ENCODE measurements at places on chromosomes 7 and 10.
A peak's percentile ranks its signal among the peaks of the same experiment; 100 is the strongest.

DNA sequence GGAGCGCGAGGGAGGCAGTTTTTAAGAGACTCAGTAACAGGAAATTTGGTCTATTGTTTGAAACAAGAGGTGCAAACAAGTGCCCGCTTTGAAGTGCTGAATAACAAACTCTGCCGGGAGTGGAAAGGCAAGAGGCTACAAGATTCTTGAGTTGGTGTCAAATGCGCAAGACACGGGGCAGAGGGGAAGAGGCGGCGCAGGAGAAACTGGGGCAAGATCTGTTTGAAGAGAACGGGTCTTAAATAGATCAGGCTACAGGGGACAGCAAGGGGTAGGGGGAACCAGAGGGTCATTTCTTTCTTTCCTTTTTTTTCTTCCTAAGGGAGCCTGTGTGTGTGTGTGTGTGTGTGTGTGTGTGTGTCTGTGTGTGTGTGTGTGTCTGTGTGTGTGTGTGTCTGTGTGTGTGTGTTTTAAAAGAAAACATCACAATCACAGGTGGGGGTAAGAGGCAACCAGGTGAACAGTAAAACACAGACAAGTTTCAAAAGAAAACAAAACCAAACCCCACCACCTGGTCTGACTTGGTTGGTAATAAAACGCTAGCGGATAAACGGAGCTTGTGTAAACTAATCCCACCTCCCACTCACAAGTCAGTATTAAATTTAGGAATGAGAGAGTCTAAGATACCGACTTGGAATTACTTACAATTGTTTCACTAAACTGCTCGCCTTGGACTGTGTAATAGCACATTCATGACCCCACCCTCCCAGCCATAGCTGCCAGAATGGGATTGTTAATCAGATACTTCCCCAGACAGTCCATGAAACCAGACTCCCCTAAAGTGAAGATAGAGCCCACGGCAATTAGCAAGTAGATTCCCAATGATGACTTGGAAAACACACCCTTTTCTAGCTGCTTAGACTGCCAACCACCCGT lies 13.1 kb upstream of the CUX1 start:
- peak; percentile 9 for DNase-seq

DNA sequence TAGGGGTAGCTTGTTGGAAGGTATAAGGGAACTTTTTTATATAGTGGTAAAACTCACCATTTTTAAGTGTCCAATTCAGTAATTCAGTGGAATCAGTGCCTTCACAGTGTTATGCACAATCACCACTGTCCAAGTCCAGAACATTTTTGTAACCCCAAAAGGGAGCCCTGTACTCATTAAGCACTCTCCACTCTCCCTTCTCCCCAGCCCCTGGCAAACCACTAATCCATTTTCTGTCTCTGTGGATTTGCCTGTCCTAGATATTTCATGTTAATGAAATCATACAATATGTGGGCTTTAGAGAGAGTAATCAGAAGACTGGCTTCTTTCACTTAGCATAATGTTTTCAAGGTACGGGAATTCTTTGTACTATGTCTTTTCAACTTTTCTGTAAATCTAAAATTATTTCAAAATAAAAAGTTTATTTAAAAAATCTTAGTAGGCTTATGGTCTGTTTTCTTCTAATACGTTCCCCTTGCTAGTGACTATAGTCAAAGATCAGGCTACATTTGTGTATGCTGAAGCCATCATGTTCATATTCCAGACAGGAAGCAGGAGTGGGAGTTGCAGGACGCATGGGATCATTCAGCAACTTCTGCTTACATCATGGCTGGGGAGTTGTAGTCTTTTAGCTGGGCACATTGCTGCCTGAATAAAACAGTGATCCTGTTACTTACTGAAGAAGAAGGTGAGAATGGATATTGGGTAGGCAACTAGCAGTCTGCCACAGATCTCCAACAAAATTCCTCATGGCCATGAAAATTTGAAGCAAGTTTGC lies 35.4 kb upstream of the TAX1BP1 start:
- DNase-seq, result no peak

DNA sequence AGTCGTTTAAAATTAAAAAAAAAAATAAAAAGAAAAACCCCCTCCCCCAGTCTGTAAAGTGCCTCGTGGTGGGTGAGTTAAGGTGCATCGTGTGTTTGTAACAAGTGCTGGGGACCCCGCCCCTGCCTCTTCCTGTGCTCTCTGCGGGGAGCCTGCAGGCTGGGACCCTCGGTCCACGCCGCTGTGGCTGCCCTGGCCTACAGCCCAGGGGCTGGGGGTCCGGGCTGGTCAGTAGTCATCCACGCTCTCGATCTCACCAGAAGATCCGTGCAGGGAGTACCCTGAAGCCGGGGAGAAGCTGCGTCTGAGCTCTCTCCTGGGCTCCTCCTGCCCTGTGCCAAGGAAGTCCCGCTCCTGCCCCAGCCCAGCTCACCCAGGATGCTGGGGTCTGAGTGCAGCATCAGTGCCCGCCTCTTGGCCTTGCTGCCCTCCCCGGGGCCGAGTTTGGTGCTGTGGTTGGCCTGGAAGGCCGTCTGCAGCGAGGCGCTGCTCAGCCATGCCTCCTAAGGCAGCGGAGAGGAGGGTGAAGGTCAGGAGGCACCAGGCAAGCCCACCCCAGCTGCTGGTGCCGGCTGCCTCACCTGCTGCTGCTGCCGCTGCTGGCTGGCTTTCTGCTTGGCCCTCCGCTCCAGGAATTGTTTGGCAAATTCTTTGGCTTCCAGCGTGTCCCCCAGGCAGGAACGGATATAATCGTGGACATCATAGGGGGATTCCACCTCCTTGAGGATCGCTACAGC lies 8.1 kb downstream of the GNB2 start:
- no peak for DNase-seq

GRCh38 chr7:124893140-124893827 lies 36.3 kb downstream of the POT1 start:
- no peak for DNase-seq

DNA sequence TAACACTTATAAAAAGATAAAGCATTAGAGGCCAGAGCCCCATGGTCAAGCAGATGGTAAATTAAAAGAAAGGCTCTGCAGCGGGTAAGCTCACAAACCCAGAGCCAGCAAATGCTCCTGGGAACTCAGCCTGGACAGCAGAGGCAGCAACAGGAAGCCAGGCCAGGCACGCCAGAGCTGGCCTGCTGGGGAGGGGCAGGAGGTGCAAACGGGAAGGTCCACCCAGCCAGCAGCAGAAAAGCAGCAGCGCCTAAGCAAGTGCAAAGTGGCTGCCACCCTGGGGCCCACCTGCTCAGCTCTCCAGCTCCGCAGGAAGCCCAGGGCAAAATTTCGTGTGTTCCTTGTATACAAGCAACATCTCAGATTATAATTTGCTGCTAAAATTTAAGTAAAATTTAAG lies 82.7 kb upstream of the GPR22 start:
- no peak for DNase-seq

DNA sequence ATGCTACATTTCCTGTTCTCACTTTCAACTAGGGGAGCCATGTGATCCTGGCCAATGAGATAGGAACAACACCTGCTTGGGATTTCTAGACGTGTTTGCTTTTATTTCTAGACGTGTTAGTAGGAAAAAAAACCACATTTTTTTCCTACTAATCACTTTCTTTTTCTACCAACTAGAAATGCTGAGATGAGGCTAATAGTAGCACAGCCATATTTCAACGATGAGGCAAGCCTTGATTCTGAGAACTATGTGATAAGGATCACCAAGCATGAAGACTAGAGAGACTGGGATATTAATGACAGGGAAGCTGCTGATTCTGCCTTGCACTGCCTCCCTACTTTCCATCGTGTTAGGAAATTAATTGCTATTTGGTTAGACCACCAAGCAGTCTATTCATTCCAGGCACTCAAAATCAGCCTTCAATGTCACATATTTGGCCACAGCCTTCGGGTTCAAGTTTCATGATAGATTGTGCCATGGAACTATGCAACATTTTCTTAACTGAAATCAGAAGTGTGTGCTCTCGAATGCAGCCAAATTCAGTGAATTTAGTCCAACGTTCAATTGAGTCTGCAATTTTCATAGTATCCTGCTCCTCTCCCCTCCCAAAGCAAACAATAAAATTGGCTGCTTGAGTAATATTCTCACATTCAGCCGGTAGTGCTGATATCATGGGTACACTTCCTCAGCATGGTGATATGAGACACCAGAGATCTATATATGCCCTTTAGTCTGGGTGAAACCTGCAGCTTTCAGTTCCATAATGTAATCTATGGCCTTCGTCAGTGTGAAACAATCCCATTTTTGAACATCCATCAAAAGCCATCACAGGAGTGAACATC lies 98.1 kb downstream of the GPR37 start:
- no peak for DNase-seq

DNA sequence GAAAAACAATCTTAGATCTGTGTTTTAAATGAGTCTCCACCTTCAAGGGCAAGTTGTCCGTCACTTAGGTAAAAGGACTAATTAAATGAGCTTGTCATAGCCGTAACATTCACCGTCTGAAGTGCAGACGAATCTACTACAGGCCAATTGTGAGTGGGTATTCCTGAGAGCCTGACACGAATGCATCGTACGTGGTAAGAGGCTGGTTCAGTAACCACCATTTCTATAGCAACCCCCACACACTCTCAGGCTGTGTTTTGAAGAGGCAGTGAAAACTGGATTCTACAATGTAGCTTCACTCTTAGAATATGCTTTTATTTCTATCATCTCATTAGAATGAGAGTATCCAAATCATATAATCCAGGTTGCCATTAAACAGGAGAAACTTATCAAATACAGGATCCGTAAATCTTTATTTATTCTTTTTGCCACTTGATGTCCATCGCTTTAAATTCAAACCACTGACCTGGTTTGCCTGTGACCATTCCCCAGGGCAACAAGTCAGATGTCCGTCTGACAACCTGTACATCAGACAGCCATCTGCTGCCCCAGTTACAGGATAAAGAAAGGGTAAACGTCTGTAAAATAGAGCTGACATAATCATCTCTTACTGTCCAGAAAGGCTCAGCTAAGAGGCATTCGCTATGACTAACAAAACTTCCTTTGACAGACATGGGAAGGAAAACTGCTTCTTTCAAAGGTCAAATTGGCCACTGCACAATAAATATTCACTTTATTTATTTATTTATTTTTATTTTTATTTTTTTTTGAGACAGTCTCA lies 70.3 kb upstream of the NMT2 start:
- DNase-seq, result no peak

- DNase-seq, result no peak
Measured at GRCh38 chr7:64618785-64619456, 47.0 kb upstream of the ZNF107 start.

DNA sequence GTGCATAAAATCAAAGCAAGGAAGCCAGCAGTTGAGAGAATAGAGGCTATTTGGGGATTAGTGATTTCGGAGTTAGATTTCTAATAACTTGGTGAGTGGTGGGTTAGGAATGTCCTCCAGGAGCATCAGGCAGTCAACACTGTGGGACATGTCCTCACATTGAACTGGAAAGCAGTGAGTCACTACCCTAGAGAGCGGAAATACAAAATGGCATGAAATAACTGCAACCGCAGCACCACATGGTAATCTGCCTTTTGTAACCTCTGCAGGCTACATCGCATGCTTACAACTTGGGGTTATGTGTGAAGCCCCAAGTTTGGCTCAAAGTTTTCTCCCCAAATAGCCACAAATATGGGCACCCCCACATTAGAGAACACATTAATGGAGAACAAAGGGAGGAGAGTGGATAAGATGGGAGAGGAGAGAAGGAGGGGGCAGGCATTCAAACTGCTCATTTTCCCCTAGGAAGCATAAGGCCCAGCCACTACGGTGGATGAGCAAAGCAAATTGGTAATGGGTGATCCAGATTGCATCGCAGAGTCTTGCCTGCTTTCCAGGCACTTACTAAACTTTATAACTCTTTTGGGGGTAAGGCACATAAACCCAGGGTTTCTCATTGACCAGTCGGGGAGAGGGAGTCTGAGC lies 22.0 kb upstream of the SLF2 start:
- no peak for DNase-seq

GRCh38 chr10:35456153-35456720 lies 119.9 kb downstream of the CCNY start:
- DNase-seq, result no peak

DNA sequence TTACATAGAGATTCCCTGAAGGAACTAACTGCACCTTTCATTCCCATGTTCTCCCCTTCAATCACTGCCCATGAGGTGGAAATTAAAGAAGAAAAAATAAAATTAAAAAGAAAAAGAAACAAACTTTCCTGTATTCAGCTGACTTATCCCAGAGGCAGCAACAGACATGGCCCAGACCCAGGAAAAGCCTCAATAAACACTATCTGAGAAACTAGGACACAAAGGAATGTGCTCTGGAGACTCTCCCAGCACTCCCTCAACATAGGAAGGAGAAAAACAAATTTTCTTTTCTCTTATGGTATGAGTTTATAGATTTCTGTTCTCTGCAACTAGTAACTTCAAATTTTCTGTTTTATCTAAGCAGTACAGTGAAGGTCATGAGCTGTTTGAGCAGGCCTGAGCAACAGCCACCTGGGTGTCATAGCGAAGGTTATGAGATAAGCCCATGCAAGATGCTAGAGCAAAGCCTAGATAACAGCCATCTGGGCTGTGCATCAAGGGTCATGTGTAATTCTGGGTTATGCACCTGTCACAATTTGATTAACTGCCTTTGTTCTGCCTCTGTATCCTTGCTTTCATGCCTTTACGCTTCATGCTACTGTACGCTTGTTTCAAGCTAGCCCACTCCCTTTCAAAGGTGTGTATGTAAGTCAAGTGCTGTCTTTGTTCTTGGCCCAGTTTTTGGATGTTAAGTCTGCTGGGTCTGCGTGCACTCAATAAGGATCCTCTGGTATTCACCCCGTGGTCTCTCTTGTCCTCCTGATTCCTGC lies 11.0 kb upstream of the OR6B1 start:
- no peak for DNase-seq

DNA sequence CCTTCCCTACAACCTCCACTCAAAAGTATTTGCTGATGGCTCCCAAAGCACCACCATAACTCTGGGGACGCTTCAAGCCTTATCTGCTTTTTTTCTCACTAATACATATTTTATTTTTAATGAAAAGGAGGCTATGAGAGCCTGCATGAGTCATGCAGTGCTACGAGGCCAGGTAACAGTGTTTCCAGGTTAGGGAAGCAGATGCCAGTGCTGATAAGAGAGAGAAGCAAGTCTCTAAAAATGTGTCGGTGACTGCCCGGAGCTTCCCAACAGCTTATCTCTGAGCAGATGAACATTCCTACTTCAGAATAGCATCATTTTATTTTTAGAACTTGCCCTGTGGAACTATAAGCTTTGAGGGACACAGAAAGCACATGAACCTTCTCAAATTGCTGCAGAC lies 931.5 kb downstream of the CCSER2 start:
- no peak for DNase-seq

GRCh38 chr7:157656195-157656769 lies 319.5 kb downstream of the DNAJB6 start:
- no peak for DNase-seq

GRCh38 chr7:43779045-43779812 lies 20.7 kb downstream of the BLVRA start:
- no peak for DNase-seq

DNA sequence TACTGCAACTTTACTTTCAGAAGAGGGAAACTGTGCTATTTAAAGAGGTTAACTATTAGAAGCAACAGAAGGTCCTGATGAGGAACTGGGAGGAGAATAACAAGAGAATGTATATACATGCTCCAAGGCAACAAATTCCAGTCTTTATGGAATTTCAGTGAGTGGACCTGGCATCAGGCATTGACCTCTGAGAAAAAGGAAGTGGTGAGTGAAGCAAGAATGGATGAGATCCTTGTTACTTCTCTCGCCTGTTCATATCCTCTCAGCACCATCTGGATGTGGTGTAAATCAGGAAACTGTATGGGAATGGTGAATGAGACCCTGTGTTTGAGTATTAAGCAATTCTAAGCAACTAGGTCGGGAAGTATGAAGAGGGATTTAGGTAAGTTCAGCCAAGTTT lies 30.3 kb upstream of the KBTBD2 start:
- no peak for DNase-seq
